ENCODE measurements at places on chromosomes 16 and 17.

DNA sequence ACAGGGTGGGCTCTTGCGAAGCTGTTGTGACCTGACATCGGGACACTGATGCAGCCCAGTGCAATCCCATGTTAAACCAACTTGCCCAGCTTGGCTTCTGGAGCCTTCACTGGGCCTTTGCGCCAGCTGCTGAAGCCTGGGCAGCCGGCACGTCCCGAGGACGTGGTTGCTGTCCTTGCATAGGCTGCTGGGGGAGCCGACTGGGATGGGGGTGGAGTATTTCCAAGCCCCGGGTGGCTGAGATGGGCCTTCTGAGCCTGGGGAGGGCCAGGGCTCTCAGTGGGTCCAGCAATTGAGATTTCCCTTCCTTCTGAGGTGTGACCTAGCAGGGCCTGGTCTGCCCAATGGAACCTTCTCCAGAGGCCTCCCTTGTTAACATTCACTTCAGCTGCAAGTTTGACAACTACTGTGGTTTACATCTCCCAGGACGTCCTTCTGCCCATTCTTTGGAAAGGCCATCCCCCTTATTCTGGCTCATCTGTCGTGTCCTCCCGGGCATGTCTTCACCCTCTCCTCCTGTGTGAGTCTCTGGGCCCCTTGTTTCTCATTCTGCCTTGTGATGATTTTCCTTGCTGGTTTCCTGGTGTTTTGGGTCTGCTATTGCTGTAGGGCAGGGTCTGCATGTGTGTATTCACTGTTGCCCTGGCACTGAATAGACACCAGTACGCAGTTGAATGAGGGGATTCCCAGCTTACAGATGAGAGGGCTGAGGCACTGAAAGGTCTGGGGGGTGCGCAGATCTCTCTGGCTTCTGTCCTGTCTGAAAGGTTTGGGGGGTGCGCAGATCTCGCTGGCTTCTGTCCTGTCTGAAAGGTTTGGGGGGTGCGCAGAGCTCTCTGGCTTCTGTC lies 34.4 kb downstream of the HAPSTR1 start:
- no peak for DNase-seq

DNA sequence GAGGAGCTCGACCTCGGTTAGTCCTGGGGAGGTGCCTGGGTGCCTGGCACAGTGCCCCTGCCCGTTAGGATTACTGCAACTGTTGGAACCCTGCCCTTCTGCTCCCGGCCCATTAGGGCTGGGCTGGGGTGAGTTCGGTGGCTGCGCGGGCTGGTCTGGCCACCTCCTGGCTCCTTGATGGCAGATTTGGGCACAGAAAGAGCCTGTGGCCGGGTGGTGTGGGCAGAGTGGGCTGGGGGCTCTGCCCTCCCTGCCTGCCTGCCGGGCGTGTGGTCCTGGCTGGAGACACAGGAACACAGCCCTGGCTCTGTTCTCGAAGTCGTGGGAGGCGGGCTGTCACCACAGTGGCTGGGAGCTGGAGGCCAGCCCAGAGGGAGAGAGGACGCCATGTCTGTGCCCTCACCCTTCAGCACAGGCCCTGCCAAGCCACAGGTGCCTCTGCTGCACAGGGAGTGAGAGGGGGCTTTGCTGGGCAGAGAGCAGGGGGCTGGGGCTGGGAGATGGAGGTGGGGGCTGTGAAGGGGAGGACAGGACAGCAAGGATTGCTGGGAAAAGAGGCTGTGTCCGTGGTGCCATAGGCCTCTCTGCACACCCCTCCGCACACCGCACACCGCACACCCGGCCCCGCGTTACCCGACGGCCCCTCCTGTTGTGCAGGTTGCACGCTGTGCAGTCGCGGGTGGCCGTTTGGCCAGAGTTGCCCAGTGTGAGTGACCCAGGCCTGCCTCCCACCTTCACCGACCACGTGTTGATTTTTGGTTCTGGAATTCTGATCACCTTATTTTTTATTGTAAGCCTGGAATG lies 236.6 kb upstream of the GSE1 start:
- no peak for DNase-seq

DNA sequence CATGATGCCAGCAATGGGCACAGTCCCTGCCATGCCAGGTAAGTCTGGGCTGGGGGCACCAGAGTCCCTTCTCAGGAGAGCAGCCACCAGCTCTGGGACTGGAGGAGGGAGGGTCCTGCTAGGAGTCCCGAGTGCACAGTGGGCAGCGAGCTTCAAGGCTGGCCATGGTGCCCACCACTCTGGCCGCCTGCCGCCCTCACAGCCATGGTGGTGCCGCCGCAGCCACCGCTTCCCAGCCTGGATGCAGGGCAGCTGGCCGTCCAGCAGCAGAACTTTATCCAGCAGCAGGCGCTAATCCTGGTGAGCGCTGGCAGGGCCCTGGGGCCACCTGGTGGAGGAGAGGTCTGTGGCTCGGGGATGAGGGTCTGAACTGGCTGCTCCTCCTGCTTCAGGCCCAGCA lies 17.9 kb upstream of the SMIM5 start:
- DNase-seq = no peak

DNA sequence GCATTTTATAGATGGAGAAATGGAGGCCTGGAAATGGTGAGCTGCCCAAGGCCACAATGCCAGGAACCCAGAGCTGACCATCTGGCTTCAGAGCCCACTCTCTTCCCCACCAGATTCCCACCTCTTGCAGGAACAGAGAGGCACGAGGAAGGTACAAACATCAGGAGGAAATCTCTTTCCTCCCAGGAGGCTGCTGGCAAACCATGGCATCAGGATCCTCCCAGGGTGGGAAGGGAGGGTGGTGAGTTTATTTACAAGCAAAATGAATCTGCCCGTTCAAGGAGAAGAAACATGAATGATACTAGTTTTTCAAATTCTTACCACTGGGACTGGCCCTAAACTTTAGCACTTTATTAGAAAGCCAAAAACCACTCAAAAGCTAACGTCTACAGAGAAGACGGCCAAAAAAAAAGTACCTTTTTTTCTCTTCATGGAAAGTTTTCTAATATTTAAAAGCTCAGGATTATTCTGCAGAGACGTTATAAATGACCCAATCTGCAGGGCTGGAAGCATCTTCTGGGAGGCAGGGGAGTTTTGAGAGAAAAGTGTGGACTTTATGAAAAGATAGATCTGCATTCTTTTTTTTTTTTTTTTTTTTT lies 79.1 kb downstream of the NXN start:
- no peak for DNase-seq

DNA sequence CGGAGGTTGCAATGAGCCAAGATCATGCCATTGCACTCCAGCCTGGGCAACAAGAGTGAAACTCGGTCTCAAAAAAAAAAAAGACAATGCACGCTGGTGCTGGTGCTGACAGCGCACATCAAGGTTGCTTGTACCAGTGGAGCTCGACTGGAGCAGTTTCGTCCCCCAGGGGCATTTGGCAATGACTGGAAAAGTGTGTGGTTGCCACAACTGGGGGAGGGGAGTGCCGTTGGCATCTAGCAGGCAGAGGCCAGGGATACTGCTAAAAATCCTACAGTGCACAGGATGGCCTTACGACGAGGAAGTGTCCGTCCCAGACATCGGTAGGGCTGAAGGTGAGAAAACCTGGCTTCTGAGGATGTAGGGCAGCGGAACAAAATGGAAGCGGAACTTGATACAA lies 2.4 kb downstream of the MEAK7 start:
- no peak for DNase-seq

DNA sequence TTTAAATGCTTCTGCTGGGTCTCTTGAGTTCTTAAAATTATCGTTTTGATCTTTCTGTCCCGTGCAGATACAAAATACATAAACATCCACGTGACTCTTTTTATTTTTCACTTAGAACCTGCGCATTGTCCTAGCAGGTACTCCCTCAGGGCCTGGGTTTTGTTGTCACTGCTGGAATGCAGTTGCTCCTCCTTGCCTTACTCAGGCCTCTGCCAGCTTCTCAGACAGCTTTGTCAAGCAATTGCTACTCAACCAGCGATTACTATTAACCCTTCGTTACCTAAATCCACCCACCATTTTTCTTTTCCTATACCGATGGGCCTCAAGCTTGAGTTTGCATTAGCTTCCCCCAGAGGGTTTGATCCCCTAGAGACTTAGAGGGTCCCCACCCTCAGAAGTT lies 405.9 kb upstream of the RBFOX1 start:
- no peak for DNase-seq

- no peak for DNase-seq
These were observed 3.6 kb upstream of the HROB start for GRCh38 chr17:44137891-44138709.

DNA sequence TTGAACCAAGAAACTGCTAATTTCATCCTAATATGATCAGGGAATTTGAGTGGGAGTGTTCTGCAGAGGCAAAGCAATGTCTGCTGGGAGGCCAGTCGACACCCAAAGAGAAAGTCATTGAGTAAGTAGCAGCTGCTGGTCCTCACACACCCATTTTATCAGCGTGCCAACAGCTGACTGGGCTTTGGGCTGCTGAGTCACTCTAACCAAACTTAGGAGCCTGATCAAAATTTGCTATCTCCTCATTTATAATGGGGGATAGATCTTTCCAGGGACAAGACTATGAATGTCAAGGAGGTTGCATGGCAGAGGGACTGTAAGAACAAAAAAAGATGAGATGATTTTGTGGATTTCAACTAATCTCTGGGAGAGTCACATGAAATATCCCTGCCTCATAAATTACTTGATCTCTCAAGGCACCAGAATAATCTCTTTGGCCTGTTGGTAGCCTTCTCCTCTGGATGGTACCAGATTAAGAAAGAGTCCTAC lies 32.9 kb downstream of the CPSF4L start:
- no peak for DNase-seq

GRCh38 chr17:74446551-74447500 lies 14.9 kb downstream of the GPRC5C start:
- no peak for DNase-seq

GRCh38 chr16:16973707-16974591 lies 496.8 kb downstream of the XYLT1 start:
- no peak for DNase-seq

DNA sequence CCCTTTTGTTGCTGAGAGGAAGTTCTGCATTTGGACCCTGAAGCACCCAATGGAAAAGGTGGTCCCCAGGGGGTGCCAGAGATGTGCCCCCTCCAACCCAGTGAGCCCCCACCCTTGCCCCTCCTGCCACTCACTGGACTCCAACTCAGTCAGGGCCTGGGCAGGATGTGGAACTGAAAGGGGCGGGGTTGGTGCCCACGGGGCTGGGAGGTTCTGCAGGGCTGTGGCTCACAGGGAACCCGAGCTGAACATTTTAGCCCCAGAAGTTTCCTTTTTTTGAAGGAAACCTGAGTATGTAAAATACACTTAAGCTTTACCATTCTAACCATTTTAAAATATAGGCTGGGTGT lies 15.8 kb upstream of the OGFOD3 start:
- DNase-seq = no peak

- DNase-seq = no peak
These were observed 27.6 kb upstream of the DLX3 start for GRCh38 chr17:50022463-50023130.

DNA sequence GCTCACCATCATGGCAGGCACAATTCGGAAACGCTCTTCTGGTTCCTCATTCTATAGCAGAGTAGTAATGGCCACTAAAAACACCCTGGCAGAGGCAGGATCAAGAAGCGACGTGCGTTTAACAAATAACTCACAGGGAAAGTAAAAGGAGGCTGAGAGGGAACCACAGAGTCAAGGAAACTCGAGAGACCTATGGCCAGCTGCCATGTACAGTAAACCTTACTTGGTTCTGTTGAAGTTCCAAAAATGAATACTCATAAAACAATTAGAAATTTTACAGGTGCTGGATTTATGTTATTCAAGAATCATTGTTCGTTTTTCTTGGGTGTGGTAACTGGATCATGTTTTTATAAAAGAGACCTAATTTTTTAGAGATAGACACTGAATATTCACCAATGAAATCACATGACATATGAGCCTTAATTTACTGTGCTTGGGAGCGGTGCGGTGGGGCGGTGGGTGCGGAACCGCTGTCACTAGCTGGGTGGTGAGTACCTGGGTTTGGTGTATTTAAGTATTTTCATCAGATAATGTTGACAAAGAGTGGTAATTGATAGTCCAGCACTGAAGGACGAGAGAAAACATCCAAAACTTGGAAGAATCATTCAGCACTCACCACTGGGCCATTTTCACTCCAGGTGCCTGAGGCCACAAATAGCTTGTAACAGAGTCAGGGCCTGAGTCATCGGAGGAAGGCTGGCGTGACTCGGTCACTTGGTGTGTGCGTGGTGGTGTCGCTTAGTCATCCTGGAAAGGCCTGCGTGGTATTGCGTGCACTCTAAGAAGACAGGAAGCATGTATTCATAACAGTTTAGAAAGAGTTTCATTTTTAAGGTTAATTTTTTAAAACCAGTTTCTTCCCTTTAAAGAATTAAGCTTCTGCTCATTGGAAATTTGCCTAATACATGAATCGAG lies 135.4 kb upstream of the CHMP6 start:
- DNase-seq = no peak

DNA sequence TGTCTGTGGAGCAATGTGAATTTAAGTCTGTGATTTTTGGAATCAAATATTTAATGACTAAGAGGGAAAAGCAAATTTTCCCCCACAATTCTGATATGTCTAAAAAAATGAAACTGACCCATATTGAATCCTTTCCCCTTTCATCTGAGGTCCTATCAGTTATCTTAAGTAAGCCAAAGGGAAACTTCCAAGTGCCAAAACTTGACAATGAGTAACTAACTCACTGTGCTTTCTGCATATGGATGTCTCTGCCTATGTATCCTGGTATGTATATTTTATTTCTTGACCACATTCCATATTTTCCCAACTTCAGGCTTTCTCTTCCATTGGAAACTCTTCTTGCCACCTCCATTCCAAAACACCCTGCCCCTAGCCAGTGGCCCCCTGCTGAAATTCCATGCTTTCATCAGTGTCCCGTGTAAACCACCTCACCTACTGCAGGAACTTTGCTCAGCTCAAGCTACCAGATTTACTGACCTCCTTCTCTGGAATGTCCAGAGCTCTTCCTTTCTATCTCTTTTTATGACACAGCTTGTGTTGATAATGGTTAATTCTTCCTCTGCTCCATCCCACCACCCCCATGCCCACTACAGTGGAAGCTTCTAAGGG lies 59.0 kb downstream of the TOX3 start:
- DNase-seq = no peak

DNA sequence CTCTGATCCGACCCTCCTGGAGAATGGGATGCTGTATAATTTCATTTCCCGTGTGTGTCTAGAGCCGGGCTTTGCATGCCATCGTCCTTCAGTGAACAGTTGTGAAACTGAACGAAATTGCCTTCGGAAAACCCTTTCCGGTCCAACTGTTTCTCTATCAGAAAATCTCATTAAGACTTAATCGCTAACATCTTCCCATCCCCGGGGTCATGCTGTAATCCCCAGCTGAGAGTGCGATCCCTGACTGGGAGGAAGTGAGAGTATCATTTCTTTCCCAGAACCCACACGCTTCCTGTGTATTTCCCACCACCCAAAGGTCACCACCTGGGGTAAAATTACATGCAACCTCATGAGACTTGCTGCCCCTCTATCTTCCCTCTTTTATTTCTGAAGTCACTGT lies 75.6 kb upstream of the RBFOX1 start:
- DNase-seq = no peak
